Stimulated activated CD4-positive, alpha-beta T cell treated with anti-CD3 and anti-CD28 coated beads, Interleukin-4, amount 100 ng/mL, for 4 hours (primary cell): ENCODE measurements at places on chromosomes 4 and X.

GRCh38 chrX:63349307-63349706 is 1.8 kb downstream of the SPIN4 start:
- no peak for DNase-seq

DNA sequence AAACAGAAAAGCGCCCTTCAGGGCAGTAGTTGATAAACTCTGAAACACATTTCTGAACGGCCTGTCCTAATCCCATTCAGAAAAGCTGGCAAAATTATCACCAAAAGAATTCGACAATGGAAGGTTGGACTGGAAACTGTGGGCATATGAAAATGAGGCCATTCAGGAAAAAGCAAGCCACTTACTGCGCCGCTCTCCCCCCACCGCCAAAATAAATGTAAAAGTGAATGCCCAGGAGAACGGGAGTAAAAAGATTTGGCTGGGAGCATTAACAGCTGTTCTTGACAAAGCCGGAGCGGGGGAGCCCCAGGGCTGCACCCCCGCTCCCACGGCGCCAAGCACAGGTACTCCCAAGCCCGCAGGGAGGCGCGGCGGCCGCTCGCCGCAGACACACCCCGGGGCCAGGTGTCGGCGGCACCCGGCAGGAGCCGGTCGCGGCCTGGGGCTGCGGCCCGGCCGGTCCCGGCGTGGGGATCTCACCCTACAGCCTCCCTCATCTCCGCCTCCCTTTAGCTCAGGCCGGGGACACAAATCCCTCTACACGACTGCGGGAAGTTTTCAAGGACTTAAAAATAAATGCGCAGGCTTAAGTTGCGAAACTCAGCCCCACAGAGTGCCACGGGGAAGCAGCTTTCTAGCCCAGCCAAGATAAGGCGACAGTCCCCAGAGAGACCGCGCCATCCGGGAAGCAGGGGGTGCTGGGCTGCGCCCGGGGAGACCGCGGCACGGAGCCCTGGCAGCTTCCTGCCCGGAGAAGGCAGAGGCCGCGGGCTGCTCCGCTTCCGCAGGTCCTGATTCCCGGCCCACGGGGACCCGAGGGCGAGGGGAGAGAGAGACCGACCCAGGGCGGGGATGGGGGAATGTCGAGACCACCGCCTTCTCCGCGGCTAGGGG is 593 bp downstream of the SH3RF1 start:
- peak; percentile 17 for DNase-seq

GRCh38 chr4:98658287-98659105 is at the start of gene TSPAN5:
TSS of gene TSPAN5 (minus strand) at chr4:98658611.
- peak; percentile 89 for DNase-seq

GRCh38 chrX:15142084-15142715 is 127.7 kb downstream of the ASB9 start:
- no peak for DNase-seq

DNA sequence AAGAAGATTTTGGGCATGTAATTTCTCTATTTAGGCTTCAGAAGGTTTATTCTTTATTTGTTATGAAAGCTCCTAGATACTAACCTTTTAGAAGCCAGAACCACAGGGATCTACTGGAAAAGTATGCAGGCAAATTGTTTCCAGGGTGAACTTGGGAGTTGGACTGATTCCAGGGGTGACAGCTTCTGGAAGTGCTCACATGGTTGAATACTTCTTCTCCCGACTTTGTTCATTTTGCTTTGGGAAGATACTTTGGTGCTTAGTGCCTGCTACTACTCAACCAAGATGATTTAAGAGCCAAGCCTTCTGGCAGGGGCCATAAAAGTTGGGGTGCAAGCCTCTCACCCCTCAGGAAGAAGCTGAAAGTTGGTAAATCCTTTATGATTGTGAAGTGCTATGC is 445.6 kb downstream of the ACTRT1 start:
- DNase-seq, result no peak

- DNase-seq, result no peak
Measured at GRCh38 chr4:108590776-108591175, 29.6 kb upstream of the RPL34 start.

GRCh38 chr4:16136311-16136710 is 52.5 kb upstream of the PROM1 start:
- no peak for DNase-seq

- DNase-seq, result no peak
Measured at GRCh38 chr4:21366840-21367239, 581.7 kb downstream of the KCNIP4 start.

GRCh38 chr4:236028-236427 is 69.2 kb downstream of the ZNF732 start:
- no peak for DNase-seq

DNA sequence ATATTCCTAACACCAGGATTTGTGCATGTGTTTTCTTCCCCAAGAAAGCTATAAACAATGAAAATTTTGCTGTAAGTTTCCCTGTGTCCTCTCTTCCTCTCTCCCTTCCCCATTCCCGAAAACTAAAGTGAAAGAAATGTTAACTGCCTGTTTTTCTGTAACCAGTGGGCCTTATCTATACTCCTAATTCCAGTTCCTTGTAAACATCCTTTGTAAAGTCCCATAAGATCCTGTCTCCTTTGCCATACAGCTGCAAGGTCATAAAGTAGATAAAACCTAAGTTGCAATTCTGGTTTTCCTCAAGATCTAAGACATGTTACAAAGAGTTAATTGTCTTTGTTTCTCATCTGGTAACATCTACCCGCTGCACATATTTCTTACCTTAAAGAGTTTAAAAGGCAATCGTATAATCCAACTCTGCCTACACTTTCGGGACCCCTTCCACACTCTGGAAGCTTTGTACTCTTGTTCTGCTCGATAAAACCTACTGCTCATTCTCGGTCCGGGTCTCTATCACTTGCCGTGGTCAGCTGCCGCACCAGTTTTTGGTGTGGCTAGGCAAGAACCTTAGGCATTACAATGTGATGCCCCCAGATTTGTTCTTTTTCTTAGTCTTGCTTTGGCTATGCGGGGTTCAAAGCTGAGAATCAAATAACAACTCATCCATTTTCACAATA is 20.5 kb downstream of the UGT2B7 start:
- DNase-seq, result no peak

- DNase-seq, result no peak
Measured at GRCh38 chrX:100315566-100315965, 94.5 kb downstream of the PCDH19 start.

DNA sequence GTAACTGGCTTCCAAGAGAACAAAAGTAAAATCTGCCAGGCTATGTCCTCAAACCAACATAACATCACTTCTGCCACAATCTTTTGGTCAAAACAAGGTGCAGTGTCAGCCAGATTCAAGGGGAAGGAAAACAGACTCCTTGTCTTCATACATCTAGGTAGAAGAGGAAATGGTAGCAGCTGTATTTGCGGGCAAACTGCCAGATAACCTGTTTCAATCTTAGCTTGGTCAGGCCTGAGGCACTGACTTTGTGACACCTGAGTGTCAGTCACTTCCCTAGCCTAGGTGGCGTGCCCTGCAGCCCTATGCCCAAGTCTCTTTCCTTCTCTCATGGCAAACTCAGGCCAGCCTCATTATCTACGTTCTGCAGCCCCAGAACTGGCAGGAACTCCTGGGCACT is 146.2 kb upstream of the JADE1 start:
- no peak for DNase-seq

GRCh38 chr4:71559957-71560571 is 221.2 kb downstream of the SLC4A4 start:
- no peak for DNase-seq

DNA sequence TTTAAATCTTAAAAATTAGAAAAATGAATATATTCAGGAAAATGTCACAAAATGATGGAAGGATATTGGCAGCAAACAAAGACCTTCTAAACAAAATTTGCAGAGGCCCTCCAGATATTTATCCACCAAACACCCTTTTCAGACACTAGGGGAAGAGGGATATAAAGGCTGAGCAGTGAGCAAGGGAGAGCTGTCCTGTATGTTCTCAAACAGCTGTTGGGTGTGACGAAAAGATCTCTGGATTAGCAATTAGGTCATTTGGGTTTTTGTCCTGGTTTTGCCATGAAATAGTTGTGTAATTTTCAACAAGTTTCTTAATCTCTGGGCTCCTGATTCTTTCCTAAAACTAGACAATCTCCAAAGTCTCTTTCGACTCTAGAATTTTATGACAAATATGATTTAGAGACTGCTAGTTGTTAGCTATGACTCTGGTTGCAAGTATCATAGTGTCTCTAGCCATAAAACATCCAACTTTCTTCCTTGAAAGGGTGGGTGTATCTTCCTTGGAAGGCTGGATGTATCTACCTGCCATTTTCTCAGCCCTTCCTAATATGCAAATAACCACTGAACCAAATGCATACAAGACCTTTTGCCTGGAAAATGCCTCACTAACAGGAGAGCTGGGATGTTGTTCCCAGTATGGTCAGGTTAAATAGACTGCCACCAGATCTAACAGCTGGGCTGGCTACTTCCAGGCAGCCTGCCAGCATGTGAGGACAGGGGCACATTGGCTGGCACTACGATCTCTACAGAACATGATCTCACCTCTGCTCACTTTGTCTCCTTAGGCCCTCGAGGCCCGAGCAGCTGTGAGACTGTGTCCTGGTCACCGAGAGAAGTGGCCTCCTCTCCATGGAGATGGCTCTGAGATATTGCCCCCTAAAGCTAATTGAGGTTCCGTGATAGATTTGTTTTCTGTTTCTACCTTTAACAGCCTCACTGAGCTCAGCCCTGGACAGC is 225.5 kb upstream of the JADE1 start:
- DNase-seq, result no peak

GRCh38 chrX:28099166-28099565 is 117.9 kb upstream of the DCAF8L1 start:
- DNase-seq, result no peak

DNA sequence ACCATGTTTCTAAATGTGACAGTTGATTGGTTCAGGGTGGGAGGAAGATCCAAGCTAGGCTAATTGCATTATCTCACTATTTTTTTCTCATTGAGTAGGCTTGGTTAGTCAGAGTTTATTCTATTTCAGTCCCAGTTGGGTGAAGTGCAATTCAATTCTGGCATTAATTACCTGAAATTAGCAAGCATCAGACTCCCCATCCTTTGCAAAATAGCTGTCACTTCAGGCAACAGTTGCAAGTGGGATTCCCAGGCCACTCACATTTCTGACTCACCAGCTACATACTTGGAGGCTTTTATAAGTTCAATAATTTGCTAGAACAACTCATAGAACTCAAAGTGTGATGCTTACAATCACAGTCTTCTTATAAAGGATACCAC is 155.8 kb upstream of the HAND2 start:
- no peak for DNase-seq

DNA sequence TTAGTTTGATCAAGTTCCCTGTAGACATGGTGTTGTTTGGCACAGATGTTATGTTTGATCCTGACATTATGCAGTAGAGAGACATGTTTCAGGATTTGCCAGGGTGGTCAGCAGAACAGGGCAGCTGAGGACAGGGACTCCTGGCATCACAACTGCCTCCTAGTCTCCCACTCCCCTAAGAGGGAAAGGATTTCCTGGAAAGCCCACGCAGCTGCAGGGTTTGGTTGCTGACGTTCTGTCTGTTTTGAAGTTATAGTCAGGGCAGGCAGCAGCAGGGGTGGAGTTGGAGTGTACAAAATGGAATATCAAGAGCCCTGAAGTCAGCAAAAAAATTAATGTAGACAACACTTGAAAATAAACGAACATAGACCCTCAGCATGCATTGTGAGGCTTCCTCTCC is 125.4 kb downstream of the CPE start:
- no peak for DNase-seq

- DNase-seq, result no peak
Measured at GRCh38 chr4:76997077-76997476, 47.5 kb downstream of the SEPTIN11 start.

DNA sequence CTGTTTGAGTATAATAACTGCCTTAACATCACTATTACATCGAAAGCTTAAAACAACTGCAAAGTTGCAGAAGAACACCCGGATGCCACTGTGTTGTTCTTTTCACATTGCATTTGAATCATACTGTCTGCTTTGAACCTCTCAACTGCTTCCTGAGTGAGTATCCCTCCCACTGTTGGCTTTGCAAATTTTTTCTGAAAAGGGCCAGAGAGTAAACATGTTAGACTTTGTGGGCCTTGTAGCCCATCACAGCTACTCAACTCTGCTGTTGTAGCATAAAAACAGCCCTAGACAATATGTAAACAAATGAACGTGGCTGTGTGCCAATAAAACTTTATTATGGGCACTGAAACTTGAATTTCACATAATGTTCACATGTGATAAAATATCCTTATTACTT is 76.1 kb downstream of the NSG1 start:
- DNase-seq, result no peak

DNA sequence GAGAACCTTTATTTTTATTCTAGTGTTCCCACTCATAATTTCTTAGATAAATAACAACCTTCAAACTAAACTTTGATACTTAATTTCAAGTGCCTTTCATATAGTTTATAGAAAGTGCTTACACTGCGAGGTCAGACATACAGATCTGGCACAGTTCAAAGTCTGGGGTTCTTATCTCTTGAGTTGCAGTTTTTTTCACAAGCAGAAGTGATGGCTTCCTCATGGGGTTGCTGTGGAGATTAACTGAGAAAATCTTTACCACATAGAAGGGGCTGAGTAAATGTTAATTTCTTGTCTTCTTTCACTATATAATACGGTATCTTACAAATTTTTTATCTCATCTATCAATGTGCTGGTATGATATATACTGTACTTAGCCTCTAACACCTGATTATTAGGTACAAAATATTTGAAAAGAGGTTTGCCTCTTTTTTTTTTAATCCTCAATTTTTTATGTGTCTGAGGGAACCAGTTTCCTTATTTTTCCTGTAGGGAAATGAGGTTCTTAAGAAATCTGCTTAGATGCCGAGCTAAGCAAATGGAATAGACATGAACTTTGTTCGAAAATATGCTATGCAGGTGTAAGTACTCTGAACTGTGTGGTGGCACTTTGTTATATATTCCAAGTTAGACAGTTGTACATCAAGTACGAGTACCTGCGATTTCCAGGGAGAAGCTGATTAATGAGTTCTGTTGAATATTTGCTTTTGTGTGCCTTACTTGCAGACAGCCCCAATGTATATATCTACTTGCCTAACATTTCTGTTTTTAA is 3.3 kb downstream of the ING2 start:
- no peak for DNase-seq

DNA sequence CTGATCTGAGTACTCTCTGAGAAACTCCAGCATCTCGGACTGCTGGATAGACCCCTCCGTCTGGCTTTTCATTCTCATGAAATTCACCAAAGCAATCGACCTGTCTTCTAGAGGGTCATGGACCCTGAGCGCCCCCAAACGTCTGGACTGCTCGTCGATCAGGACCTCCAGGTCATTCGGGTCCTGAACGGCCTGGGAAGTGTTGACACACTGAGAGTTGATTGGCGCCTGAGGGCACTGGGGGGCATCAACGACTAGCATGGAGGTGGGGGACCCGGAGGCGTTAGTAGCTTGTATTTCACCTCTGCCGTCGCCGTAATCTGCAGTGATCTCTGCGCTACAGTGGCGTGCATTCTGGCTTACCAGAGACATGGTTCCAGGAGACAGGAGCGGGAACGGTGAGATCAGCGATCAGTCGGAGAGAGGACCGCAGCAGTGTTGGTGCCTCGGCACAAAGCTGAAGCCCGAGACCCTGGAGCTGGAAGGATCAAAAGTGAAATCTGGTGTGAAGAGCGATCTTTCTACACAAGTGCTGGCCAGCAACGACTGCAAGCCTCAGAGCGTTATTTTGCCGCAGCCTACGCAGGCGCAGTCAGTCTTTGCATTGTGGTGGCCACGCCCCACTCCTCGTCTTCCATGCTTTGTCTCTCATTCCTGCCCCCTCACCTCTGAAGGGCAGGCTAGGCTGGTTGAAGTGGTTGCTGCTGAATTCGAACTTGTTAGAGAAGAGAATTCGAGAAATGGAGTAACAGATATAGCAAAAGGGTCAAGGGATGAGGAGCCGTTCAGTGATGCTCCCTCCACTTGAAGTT is at the start of gene MAGEE2:
Gene MAGEE2 (minus strand): TSS at position 575 of the 812 bp plus-strand sequence. CDS start 203 bp downstream, at position 372.
- peak; percentile 21 for DNase-seq

- no peak for DNase-seq
Measured at GRCh38 chr4:59650861-59651260, 1549.3 kb upstream of the ADGRL3 start.
